ENCODE measurements at places on chromosomes 2 and 18.

- no peak for DNase-seq
Observed at GRCh38 chr2:10521356-10522169, 73.4 kb upstream of the ODC1 start.

GRCh38 chr2:95077861-95078603 lies 43.6 kb downstream of the MRPS5 start:
- DNase-seq, result no peak

DNA sequence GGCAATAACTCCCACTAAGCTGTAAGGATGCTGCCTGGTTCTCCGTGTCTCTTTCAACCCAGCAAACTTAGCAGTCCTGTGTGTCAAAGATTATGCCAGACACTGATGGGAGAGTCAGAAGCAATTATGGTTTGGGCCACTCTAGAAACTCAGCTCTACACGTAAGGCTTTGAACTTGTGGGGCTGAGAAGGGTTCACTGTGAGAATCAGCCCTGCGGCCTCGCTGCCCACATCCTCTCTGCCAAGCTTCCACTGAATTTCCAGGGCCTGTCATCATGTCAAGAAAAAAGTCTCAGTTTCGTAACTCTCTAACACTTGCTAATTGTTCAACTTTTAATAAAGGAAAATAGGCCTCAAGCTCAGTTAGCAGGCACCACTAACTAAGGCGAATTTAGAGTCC lies 308.8 kb upstream of the LYPD1 start:
- DNase-seq, result no peak

GRCh38 chr2:144128130-144128746 lies 391.7 kb downstream of the ZEB2 start:
- no peak for DNase-seq

- DNase-seq, result no peak
Observed at GRCh38 chr2:197461057-197461456, 7.7 kb downstream of the COQ10B start.

DNA sequence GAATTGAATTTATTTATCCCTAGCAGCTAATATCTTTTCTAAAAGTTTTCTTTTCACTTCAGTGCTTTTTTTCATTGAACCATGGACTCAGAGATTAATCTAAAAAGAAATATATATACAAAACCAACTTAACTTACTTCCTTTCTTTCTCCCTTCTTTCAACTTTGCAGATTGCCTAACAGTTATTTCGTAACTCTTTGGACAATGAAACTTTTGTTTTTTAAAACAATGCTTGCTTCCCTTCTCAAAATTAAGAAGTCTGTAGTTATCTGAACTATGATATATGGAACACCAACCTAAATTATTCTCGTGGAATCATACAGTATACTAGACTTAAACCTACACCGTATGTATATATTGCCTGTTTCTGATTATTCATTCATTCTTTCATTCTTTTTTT lies 62.9 kb downstream of the MIB1 start:
- no peak for DNase-seq

- DNase-seq, result no peak
Observed at GRCh38 chr2:31886700-31887099, 124.1 kb downstream of the MEMO1 start.

GRCh38 chr2:120345608-120346007 lies 328 bp upstream of the INHBB start:
- DNase-seq, result no peak

GRCh38 chr2:150101947-150102346 lies 385.5 kb downstream of the RND3 start:
- no peak for DNase-seq

DNA sequence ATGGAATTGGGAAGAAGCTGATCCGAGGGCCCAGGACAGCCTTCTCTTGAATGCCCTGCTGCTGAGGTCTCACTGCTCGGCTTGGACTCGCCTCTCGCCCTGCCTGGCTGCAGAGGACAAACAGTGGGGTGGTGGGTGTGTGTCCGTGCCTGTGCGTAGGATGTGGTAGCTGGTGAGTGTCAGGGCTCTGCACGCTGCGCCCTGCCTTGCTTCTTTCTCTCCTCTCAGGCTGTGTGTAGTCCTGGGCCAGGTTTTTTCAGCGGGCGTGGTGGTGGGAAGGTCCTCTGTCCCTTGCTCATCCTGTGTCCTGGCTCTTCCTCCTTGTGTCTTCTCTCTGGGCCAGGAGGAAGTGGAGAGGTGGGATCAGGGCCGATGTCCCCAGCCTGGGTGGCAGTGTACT lies 44.8 kb downstream of the RRM2 start:
- DNase-seq, result no peak

DNA sequence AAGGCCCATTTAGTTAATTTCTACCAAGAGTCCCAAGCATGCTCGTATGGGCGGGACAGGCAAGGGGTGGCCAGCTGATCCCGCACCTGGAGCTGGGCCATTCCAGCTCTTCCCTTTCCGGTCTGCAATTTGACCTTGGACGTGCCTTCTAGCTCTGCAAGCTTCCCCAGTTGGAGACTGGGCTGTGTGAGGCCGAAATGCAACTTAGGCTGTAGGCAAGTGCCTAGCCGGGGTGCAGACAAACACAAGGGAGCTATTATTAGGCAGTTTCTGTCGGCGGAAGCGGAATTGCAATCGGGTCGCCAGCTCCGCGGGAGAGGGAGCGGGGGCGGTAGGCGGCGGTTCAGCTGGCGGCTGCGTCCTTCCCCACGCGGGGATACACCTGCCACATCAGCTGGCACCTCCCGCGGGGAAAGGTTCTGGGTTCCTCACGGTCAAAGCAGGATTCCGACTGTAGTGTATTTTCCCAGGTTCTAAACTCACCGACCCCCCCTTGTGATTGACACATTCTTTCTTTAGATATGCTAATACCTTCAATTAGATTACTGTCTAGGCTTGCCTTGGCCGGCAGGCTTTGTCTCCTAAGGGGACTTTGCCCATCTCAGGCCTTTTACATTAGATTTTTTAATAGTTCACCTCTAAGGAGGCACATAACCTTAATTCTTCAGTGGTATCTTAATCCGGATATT lies 17.1 kb upstream of the ZNF532 start:
- no peak for DNase-seq

DNA sequence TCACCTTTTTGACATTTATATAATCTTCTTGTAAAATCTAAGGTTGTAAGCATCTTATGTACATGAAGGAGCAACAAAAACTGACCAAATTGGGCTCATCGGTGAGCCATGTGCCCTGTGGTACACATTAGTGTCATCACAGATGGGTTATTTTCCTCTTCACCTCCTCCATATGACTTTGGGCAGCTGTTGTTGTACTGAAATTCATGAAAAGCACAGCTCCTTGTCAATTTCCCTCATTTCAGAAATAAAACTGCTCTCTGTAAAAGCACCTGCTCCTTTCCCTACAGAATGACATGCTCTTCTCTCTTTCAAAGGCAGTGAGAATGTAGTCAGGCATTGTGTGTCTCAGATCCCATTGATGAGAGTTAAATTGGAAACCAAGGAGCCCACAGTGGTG lies 42.0 kb downstream of the DTNA start:
- DNase-seq, result no peak

DNA sequence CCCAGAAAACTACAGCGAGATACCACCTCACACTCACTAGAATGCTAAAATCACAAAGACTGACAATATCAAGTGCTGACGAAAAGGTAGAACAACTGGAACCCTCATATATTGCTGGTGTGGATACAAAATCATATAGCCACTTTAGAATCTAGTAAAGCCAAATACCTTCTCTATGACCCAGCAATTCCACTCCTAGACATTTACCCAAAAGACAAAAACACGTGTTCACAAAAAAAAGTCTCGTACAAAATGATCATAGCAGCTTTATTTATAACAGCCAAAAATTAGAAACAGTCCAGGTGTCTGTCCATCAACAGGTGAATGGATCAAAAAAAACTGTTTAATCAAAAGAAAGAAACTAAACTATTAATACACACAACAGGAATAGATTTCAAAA lies 126.6 kb downstream of the ZFP36L2 start:
- DNase-seq, result no peak
